ENCODE measurements at places on chromosomes 11 and 22.

DNA sequence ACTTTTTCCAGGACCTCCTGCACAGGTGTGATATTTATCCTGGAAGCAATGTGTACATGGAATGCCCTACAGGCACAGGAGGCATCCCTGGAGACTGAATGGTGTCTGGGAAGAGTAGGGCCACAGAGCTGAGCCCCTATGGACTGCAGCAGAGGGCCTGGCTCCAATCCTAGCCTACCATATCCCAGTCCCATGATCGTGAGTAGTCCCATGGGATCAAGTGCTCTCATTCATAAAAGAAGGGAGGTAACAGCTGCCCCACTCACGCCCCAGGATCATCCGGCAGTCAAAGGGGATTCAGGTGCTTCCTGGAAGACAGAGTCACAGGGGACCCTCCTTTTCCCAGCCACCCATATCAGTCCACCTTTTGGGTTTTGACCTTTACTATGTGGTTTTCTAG is 24.0 kb downstream of the ANKK1 start:
- DNase-seq = no peak
- H3K36me3 ChIP-seq = no peaks in the 10 kb centered on the region
- H3K4me1 ChIP-seq = no peaks in the 10 kb centered on the region
- H3K27me3 ChIP-seq = no peaks in the 10 kb centered on the region
- H3K27ac ChIP-seq = no peak overlapping the region

GRCh38 chr11:22656130-22656529 is 10.3 kb upstream of the GAS2 start:
- H3K4me1 ChIP-seq = peaks cover 39% of the 10 kb centered on the region
- H3K27ac ChIP-seq = no peak overlapping the region
- no peaks in the 10 kb centered on the region for H3K27me3 ChIP-seq
- H3K4me3 ChIP-seq = no peak overlapping the region

GRCh38 chr11:60700689-60701468 is 1.5 kb downstream of the MS4A8 start:
- peaks cover 8% of the 10 kb centered on the region for H3K27me3 ChIP-seq
- no peak overlapping the region for H3K4me3 ChIP-seq
- H3K27ac ChIP-seq = peak overlapping the region; percentile 65
- H3K4me1 ChIP-seq = peaks cover 8% of the 10 kb centered on the region
- DNase-seq = peak; percentile 37
- no peaks in the 10 kb centered on the region for H3K36me3 ChIP-seq

DNA sequence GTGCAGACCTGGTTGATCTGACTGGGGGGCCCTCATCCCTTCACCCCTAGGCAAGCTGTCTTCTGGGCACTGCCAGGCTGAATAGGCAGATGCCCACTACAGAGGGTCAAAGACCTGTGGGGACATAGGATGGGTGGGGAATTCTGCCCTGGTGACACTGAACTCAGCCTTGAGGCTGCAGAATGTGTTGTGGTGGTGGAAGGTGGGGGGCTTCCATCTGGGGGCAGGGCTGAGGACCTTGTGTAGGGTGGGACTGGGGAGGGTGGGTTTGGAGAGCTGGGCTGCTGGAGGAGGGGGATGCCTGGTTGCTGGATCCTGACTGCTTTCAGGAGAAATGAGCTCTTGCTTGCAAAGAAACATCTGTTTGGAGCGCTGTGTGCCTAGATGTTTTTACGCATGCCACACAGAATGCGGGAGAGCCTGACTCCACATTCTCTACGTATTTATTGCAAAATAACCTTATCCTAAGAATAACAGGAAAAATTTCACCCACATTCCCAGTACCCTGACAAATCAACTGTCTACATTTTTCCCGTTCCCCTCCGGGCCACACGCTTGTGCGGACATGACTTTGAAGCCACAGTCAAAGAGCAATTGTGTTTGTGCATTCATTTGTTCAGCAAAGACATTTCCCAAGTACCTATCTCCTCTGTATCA is 18.3 kb downstream of the SMIM38 start:
- no peaks in the 10 kb centered on the region for H3K27me3 ChIP-seq
- no peak overlapping the region for H3K27ac ChIP-seq
- H3K4me3 ChIP-seq = no peak overlapping the region
- H3K4me1 ChIP-seq = peaks cover 14% of the 10 kb centered on the region

DNA sequence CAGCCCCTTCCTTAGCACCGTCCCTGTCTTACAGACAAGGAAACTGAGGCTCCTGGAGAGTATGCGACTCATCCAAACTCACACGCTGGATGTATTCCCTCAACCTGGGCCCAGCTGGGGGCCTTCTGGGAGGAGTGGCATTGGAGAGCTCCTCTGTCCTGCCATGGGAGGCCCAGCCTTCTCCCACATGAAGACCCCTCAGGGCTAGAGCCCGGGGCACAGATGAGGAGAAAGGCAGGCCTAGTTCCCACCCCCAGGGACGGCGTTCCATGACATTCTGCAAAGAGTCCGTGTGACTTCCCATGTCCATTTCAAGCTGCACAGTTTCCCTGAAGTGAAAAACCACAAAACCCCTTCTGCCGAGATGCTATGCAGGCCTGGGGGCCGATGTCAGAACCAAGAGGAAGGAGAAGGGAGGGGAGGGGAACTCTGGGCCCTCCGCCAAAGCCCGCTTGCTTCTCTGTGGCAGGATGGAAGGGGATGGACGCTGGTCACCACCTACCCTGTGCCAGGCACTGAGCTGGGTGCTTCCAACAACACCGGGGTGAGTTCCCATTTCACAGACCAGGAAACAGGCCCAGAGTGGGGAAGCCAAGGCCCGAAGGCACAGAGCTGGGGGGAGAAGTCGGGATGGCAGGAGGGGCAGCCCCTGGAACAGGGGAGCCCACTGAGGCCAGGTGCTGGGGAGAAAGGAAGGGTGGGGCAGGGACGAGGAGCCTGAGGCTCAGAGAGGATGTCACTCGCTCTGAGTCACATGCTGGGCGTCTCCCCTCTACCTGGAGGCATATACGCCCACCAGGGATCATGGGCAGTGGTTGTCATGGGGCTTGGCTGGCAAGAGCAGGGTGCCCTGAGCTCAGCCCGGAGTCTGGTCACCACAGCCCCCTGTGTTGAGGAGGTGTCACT is 15.7 kb downstream of the RAC2 start:
- no peaks in the 10 kb centered on the region for H3K4me1 ChIP-seq
- no peak overlapping the region for H3K4me3 ChIP-seq
- no peak for DNase-seq
- peaks cover 15% of the 10 kb centered on the region for H3K27me3 ChIP-seq

GRCh38 chr11:33000181-33000580 is 15.5 kb upstream of the DEPDC7 start:
- H3K4me1 ChIP-seq = no peaks in the 10 kb centered on the region
- H3K36me3 ChIP-seq = peaks cover 4% of the 10 kb centered on the region
- no peak overlapping the region for H3K27ac ChIP-seq
- no peak for DNase-seq
- peaks cover 22% of the 10 kb centered on the region for H3K27me3 ChIP-seq
